ENCODE measurements at places on chromosomes 12 and 14. TPM values are rescaled to one million over a fixed set of nuclear protein-coding genes. Genes with fewer than 3 reads are reported as not detected.

DNA sequence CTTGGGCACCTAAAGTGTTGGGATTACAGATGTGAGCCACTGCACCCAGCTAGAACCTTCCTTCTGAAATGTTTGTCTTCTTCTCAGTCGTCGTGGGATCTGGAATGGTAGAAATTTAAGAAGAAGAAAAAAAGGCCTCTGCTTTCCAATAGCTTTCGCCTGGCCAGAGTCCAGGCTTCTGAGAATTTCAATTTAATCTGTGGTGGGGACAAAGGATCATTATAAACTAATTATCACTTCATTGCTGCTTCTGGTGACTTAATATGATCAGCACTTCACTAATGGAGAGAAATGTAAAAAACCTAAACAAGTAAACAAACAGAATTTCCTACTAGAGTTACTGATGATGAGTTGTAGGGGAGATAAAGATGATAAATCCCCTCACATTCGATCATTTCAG, 51.3 kb downstream of the CFAP251 start:
- ATAC-seq = no peak

DNA sequence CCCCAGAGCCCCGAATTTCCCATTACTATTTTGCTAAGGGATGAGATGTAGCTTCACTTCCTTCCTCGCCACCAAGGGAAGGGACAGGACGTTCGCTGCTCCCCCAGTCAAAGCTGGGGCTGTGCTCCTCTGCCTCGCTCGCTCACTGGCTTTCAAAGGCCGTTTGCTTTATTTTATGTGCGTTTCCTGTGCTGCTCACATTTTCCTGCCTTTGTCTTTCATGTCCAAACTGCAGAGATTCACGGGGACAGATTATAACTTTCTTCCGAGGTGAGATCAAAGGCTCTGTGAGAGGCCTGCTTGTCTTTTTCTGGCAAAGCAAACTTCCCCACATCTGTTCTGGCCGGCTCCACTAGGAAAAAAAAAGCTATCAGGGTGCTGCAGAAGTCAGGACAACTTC, 76.0 kb upstream of the FZD10 start:
- ATAC-seq = no peak

DNA sequence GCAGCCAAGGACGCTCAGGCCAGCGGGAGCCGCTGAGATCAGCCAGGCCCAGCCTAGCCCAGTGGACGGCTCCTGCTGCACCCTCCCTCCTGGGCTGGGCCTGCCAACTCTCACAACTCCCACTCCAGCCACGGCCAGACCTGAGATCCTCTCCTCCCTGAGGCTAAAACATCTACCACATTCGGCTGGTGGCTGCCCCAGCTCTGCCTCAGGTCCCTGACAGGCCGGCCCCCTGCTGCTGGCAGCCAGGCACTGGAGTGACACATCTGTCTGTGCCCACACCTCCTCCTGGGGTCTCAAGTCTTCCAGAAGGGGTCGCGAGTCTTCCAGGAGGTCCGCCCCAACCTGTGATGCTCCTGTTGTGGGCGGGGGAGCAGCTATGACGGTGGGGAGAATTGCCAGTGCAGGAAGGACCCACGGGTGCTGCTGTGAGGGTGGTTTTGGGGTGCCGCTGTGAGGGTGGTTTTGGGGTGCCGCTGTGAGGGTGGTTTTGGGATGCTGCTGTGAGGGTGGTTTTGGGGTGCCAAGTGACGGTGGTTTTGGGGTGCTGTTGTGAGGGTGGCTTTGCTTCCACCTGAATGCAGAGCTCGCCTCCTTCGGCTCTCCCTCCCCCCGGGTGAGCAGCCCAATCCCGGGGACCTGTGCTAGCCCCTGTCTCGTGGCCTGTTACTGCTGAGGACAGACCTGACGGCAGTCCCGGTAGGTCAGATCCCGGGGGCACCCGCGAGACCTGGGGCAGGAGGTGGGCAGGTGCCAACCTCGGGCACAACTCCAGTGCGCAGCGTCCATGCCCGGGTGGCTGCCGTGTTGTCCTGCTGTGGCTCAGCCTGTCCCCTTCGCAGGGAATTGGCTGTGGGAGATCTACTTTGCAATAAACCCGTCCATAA, 27.5 kb upstream of the C14orf180 start:
- no peak for ATAC-seq

DNA sequence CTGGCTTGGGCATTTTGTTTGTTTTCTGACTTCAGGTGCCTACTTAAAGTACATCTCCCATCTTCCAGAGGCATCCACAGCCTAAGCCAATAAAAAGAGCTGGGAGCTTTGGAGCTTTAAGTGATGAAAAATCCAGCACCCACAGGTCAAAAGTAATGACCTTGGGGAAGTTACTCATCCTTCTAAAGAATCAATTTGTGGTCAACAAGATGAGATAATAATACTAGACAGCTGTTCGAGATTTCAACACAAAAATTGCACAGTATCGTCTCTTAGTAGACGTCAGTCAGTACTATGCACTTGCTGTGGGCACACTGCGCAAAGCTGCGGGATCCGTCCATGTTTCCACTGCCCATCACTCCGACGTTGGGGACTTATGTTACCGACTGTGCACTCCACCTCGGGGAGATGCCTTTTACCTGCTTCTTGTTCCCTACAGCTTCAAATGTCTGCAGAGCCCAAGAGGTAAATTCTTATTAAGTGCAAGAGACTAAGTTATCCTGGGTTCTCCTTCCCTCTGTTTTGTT, 1.3 kb downstream of the ST8SIA1 start:
- no peak for ATAC-seq

- ATAC-seq = no peak
Observed at GRCh38 chr12:119786539-119786938, 90.6 kb downstream of the CIT start.

- peak; percentile 85 for ATAC-seq
Observed at GRCh38 chr14:100165376-100165775, 5.9 kb upstream of the DEGS2 start.

The TMEM121 gene
- 0.48 TPM for total RNA-seq

- ATAC-seq = peak; percentile 52
Observed at GRCh38 chr12:27732281-27732680, 21.6 kb downstream of the MRPS35 start.

DNA sequence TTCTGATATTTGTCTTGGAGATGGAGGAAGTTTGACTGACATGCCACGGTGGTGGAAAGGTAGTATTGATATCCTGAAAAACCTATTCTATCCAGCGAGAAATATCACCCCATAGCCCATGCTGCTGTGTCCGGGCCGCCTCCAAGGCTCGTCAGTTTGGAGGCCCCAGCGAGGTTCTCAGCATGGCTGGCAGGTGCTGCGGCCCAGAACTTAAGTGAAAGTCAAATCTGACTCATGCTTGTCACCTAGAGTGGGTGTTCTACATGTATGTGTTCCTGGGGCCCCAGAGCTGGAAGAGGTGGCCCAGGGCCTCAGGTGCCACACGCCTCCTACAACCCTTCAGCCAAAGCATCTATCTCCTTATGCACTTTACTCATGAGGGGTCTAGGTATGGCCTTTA, 92.9 kb downstream of the GCH1 start:
- no peak for ATAC-seq

The PROX2 gene
- total RNA-seq = not detected

GRCh38 chr12:77847680-77848431, 17.2 kb downstream of the NAV3 start:
- no peak for ATAC-seq

DNA sequence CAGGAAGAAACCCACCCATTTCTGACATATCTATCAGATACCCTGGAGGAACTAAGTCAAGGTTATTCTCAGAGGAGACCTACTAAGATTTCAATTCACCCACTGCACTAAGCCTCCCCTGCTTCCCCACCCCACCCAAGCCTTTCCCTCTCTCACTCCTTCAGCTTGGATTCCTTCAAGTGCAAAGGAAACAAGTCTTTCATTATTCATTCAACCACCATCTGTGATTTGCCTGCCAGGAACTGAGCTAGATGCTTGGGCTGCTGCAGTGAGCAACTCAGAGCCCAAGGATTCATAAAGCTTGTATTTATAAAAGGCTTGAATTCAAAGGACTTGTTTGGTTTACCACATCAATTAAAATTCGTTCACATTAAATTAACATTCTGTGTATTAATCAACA, 161.3 kb downstream of the GXYLT1 start:
- ATAC-seq = no peak

The MYH6 gene
- total RNA-seq = not detected

- no peak for ATAC-seq
Observed at GRCh38 chr14:75395862-75396261, 32.0 kb upstream of the JDP2 start.

- ATAC-seq = peak; percentile 93
Observed at GRCh38 chr12:129659961-129660622, 243.7 kb downstream of the TMEM132D start.

- ATAC-seq = no peak
Observed at GRCh38 chr12:121705514-121705913, 7.0 kb upstream of the TMEM120B start.

GRCh38 chr12:55743406-55744339, 751 bp downstream of the GDF11 start:
- peak; percentile 39 for ATAC-seq

DNA sequence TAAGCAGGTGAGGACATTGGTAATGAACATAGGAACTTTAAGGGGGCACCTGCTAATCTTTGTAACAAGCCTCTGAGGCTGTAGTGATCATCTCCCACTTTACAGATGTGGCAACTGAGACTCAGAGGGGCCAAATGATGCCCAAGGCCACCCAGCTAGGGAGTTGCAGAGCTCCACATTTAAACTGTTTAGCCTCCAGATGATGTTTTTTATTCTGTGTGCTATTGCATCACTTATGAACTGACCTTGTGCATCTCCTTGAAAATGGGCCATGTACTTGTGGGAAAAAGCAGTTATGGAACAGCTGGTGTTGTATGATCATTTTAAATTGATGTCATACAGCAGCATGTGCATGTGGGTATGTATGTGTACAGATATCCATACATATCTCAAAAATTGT, 41.4 kb downstream of the TPCN1 start:
- no peak for ATAC-seq

The GYS2 gene
- total RNA-seq = 0.68 TPM

DNA sequence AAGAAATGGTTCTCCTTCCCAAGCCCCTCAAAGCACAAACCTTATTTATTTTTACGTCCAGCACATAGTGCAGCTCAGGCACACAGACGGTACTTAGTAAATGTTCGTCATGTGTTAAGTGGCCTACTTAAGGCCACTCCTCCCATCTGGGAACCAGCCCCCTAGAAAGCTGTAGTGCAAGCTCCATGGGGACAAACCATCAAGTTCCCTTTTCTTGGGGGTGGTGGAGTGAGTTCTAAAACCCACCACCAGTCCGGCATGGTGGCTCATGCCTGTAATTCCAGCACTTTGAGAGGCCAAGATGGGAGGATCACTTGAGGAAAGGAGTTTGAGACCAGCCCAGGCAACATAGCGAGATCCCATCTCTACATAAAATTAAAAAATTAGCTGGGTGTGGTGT, 49.4 kb downstream of the PITPNM2 start:
- no peak for ATAC-seq

GRCh38 chr12:90979019-90979418, 24.0 kb upstream of the CCER1 start:
- no peak for ATAC-seq

The HOXC6 gene
- 1.6 TPM for total RNA-seq

The GPR68 gene
- total RNA-seq = 11.6 TPM

The GPD1 gene
- total RNA-seq = 0.56 TPM

The ASCL1 gene
- not detected for total RNA-seq

The ARHGDIB gene
- total RNA-seq = 39.0 TPM

DNA sequence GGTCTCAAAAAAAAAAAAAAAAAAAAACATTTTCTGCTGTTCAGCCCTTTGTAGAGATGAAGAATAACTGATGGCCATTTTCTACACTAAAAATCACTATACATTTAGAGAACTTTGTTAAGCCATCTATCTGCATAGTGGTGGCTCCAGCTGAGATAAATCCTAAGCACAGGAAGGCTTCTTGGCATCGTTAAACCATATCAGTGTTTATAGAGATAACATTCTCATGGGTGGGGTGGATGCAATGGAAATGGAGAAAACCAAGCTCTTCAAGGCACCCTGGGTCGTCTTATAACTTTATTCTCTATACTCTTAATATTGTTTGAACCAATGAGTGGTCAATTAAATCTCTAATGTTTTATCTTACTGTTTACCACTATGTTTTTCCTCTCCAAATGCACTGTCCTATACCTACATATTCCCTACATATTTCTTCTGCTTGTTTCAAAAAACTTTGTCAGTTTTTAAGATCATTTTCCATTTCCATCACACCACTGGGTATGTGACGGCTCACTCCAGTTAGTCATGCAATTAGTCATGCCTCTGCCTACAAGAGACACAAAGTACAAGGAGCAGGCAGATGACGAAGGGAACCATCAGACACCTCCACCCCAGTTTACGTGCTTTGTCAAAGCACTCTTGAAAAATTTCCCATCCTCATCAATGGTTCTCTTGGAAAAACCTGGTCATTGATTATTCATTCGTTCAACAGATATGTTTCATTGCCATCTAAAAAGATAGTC, 119.3 kb upstream of the OVCH1 start:
- peak; percentile 94 for ATAC-seq

DNA sequence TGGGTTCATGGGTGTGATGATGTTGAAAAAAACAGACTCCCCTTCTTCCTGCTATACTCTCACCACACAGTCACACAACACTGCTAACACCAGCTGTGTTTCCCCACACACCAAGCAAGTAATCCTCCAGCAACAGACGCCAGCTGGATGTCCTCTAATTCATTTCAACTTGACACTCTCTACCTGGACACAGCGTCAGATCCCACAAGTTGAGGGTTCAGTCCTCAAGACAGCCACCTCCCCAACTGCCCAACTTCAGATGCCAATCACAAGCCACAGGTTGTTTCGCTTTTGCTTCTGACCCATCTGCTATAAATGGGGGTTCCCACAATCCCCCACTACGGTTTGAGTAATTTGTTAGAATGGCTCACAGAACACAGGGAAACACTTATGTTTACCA, 49.3 kb downstream of the TMEM30B start:
- ATAC-seq = no peak

The HOXC9 gene
- 1.2 TPM for total RNA-seq

- no peak for ATAC-seq
Observed at GRCh38 chr12:9792961-9793617, 32.4 kb upstream of the CD69 start.

DNA sequence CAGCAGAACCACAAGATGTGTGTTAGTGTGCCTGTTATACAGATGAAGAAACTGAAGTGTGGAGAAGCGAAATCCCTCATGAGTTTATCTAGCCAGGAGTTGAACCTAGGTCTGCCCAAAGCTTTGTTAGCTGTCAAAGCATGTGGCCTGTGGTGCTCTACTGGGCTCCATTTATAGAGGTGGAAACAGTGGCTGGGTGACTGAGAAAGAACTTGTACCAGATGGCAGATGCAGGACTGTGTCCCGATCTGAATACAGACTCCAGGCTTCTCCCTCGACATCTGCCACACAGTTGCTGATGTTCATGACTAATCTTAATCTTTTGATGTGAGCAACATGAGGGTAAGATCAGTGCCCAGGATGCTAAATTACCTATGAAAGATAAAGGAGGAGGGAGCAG, 89.1 kb downstream of the C12orf75 start:
- ATAC-seq = no peak

The APOF gene
- not detected for total RNA-seq

The ARMH4 gene
- total RNA-seq = 0.72 TPM
